AG09319 (cell line): ENCODE measurements at places on chromosomes 6 and 20.

DNA sequence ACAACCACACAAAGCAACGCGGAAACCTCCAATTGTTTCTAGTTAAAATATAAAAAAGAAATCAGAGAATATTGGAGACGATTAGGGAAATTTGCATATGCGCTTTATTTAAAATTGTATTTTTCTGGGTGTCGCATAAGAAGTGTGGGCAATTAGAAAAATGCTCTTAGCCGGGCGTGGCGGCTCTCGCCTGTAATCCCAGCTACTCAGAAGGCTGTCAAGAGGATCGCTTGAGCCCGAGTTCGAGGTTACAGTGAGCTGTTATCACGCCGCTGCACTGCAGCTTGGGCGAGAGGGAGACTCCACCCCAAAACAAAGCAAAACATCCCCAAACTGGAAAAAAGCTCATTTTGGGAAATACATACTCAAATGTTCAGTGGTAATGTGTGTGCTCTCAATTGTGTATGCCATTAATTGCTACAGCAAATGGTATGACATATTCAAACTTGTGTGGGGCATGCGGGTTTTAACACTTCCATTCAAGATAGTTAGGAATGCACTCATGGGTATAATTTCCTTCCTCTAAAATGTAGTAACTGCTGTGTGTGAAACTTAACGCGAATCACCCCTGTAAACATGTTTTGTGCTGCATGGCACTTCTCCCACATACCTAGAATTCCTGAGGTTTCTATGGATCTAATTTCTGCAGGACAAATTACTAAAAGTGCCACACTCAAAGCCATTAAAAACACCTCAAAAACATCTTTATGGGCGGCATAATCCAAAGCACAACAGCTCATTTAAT lies 54.7 kb upstream of the HFE start:
- DNase-seq: no peak

GRCh38 chr6:113876695-113877094 lies 19.6 kb downstream of the MARCKS start:
- no peak for DNase-seq

DNA sequence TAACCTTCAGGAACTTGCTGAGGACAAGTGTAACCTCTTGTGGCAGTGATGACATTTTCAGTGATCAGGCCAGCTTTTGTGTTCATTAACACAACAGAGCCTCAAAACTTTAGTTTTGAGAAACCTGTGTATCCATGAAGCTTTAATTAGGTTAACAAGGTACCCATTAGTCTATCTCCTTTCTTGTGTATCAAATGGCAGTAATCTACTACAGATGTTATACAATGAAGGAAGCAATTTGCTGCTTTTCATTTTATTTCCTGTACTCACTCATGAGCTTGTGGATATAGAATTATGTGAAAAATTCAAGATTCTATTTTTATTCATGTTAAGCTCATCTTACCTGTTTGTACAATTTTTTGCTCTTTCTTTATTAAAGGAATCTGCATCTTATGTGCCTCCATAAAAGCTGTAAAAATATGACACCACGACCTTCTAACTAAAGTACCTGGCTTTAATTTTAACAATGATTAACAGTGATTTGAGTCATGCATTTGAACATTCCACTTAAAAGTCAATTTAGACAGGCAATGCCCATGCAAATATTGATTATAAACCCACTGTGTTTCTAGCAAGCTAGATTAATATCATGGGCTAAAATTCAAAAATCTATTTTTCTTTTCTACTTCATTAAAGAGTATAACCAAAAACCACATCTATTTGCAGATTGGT lies 897.3 kb downstream of the KIF16B start:
- DNase-seq: no peak

- no peak for DNase-seq
These were observed 102.7 kb upstream of the AHI1 start for GRCh38 chr6:135600086-135600702.

DNA sequence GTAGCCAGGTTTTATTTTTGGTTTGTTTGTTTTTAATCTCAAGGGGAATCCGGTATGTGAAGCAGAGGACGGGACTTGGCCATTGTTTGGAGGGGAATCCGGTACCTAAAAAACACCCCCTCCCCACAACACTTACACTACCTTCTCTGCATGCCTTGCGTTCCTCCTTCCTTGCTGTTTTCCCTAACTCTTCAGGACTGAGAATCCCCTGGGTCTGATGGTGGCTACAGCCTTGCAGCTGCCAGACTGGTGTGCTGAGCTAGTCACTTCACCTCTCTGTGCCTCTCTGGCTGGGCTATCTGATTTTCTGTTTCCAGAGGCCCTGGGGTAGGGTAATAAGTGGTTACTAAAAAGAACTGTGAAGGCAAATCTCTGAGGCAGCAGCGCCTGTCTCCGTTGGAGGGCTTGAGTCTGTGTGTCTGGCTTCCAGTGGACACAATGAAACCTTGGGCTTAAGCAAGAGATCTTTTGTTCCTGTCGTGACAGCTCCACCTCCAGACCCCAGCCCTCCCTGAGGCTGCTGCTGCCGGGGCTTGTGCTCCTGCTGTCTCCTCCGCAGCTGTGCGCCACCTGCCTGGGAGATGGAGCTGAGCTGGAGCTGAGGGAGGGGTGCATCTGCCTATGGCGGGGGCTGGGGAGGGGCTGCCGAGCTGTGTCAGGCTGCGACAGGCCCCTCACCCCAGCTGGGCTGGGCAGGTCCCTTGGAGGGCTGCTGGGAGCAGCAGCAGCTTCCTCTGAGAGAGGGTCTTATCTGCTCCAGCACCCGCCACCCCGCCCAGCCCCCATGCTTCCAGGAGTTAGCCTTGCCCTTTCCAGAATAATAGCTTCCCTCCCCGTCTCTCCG lies 65.8 kb upstream of the CCDC167 start:
- DNase-seq: no peak

GRCh38 chr20:45822857-45823256 lies 4.3 kb downstream of the TNNC2 start:
- DNase-seq: no peak

DNA sequence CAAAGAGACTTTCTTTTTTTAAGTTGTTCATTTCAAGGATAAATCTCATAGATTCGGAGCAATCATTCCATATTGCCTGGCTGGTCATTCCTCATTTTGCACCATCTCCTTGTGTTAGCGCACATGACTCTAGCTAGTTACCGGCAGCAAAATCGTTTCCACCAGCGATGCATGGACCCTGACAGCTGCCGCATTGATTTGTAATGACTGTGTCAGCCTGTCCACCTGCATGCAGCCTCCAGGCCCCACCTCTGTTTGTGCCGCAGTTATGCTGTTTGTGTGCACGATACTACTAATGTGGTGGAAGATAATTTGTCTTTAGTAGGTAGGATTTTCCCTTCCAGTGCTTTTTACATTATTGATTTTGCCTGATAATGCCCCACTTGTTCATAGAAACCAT lies 164.0 kb downstream of the TBC1D7 start:
- no peak for DNase-seq

- no peak for DNase-seq
These were observed 6.4 kb downstream of the ZUP1 start for GRCh38 chr6:116662202-116662601.

DNA sequence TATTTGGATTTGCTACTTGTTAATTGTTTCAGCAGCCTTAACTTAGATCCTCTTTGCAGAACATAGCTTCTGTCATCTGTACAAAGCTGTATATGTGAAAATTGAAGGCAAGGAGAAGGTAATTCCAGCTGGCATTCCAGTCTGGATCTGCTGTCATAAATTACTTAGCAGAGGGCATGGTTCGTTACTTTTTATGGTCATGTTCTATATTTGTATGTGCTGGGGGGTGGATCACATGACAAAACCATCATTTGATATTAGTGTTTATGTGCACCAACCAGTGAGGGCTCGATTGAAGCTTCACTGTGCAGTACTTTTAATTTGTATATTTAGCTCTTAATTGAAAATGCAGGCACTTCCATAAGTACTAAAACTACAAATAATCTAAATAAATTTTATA lies 80.2 kb downstream of the CAP2 start:
- DNase-seq: no peak

DNA sequence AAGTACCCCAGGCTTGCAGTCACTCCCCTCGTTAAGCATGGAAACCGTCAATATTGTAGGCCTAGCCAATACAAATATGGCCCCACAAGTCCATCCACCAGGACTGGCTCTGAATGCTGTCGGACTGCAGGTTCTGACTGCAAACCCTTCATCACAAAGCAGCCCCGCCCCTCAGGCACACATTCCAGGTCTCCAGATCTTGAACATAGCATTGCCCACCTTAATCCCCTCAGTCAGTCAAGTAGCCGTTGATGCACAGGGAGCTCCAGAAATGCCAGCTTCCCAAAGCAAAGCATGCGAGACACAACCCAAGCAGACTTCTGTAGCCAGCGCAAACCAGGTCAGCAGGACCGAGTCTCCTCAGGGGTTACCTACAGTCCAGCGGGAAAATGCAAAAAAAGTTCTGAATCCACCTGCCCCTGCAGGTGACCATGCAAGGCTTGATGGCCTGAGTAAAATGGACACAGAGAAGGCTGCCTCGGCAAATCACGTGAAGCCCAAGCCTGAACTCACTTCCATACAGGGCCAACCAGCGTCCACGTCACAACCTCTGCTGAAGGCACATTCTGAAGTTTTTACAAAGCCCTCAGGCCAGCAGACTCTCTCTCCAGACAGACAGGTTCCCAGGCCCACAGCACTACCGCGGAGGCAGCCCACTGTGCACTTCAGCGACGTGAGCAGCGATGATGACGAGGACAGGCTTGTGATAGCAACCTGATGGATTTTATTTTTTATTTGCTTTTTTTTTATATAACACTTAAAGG lies 126.2 kb upstream of the EDN1 start:
- DNase-seq: no peak

DNA sequence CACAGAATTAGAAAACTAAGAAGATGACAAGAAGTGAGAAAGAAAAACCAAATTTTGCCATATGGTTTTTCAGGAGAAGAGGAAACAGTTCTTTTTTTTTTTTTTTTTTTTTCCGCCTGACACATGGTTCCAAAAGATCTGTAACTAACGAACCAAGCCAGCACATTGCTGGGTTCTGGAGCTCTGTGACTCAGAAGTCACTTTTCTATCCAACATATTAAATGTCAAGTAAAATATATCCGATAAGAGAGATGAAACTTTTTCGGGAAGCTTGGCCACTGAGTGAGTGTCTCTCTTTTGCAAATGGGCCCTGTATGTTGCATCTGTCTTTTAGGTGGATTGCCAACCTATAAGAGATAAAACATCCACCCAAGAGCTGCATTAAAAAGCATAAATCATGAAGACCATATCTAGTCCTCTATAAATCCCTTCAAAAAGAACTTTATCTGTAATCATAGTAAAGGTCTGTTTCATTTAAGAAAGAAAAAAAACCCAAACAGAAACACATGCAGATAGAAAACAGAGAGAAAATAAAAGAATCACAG lies 4.6 kb downstream of the METTL24 start:
- DNase-seq: no peak

GRCh38 chr6:159687341-159687740 lies 5.7 kb downstream of the SOD2 start:
- no peak for DNase-seq

GRCh38 chr6:33994472-33995308 lies 151.2 kb downstream of the GRM4 start:
- no peak for DNase-seq

DNA sequence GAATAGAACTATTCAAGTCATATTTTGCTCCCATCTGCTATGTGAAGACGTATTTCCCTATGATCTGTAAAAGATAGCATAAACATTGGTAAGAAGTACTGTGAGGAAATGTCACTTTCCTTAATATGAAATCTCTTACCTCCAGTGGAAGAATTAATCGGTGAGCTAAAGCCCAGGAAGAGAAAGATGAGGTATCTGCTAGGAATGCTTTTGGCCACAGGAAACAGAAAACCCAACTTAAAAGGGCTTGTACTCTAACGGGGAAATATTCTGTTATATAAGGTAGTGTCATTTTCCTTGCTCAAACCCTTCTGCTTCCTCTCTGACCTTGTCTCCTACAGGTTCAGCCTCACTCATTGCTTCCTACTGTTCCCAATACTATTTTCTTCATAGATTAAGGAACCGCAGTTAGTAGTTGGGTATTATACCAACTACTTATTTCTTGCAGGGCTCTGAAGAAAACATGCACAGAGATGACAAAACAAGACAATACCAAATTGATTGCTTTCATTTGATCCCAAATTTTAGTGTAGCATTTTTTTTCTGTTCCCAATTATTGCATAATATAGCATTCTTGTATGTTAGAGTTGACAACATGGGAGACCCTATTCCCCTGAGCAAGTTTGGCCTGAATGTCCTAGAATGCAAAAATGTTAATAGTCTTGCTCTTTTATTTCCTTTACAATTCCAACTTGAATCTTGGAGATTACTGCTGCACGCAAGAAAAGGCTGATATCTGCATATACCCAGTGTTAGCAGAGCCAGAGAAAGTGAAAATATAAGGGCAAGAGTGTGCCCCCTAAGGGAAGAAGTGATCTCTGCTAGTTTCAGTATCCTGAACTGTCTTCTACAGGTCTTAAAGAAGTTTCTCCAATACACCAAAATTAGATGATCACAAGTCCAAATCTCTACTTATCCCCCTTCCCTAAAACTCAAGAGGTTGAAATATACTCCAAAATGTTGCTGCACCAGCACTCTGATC lies 65.3 kb downstream of the AFG1L start:
- no peak for DNase-seq

- DNase-seq: no peak
These were observed at the start of gene CST2 for GRCh38 chr20:23826541-23827021. TSS of gene CST2 (minus strand) at chr20:23826729. CDS start at chr20:23826660, 69 bp downstream.
